Activated CD4-positive, alpha-beta T cell treated with anti-CD3 and anti-CD28 coated beads for 1 hour (primary cell): ENCODE measurements at places on chromosomes 2 and 18.

DNA sequence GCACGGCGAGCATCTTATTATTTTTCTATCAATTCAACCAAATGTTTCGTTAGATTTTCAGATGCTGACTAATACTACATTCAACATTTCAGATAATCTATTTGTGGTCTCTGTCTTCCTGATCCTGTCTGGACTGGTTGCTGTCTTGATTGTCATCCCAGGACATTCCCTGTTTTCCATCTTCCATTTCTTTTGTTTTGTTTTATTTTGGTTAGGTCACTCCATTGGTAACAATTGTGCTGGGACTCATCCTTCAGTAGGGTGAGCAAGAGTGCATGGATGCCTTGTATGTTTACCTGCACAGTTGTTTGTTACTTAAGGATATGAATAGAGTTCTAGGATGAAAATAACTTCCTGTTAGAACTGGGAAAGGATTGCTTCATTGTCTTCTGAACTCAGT, 55.9 kb upstream of the ACYP2 start:
- DNase-seq = no peak

- DNase-seq = no peak
These were observed 25.2 kb upstream of the LCLAT1 start for GRCh38 chr2:30421604-30422443.

DNA sequence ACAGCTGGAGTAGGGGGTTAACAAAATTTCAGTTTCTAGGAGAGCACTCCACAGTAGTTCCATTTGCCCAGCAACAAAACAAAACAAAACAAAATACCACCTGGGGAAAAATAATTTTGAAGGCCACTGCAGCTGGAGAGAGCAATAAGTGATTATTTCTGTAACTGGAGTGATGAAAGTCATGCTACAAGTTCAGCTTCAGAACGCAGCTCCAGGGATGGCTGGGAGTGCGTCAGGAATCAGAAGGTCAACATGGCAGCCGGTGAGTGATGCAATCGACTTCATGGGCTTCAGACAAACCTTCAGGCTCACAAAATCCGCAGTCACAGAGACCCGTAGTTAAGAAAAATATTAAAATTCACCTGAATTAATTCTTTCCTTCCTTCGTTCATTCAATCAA, 41.0 kb downstream of the ABHD3 start:
- DNase-seq = no peak

- DNase-seq = no peak
These were observed 65.0 kb upstream of the ZNF236 start for GRCh38 chr18:76757335-76757734.

DNA sequence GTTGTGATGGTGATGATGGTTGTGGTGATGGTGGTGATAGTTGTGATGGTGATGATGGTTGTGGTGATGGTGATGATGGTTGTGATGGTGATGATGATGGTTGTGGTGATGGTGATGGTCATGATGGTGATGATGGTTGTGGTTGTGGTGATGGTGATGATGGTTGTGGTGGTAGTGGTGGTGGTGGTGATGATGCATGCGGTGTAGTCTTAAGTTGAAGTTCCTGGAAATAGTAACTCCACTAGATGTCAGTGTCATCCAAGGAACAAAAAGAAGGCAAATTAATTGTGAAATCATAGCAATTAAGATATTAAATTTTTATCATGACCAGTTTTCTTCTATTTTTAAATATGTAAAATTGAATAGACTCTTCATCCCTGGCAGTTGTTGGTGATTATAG, 309.2 kb downstream of the AGAP1 start:
- DNase-seq = no peak

GRCh38 chr2:72139471-72139873, 8.2 kb downstream of the CYP26B1 start:
- DNase-seq = no peak

DNA sequence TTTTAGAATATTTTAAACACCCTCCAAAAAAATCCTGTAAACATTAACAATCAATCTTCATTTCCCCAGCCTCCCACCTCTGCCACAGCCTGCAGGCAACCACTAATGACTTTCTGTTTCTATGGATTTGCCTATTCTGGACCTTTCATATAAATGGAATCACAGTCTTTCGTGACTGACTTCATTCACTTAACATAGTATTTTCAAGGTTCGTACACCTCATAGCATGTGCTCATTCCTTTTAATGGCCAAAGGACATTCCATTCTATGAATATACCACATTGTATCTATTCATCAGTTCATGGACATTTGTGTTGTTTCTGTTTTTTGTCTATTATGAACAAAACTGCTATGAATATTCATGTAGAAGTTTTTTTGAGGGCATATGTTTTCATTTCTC, 48.5 kb downstream of the NAT8 start:
- DNase-seq = no peak

DNA sequence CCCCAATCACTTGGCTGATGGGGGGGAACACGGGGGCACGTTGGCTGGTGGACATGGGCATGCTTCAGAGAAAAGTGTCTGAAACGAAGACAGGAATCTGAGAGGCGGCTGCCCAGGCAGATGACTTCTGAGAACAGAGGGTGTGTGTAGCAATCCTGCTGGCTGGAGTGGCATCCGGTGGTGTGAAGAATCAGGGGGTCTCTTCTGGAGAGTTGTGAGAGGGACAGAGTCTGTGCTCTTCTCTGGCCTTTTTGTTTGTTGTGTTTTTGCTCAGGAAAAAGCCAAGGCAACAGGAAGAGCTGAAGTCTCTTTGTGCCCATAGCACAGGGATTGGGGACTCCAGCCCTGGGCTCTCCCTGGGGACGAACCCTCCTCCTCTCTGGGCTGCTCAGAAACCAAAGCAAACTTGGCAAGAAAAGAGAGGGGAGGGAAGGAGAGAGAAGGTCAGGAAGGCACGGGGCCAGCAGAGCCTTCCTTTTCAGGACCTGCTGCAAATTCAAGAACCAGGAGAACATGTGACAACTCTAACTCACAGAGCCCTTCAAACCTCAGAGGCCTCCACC, 97.0 kb upstream of the SMAD2 start:
- no peak for DNase-seq

GRCh38 chr18:58552057-58552461, 76.8 kb downstream of the ALPK2 start:
- no peak for DNase-seq

- no peak for DNase-seq
These were observed 49.0 kb downstream of the SERPINB7 start for GRCh38 chr18:63824220-63824525.

- DNase-seq = peak; percentile 28
These were observed 8.8 kb downstream of the GKN2 start for GRCh38 chr2:68943581-68944568.

DNA sequence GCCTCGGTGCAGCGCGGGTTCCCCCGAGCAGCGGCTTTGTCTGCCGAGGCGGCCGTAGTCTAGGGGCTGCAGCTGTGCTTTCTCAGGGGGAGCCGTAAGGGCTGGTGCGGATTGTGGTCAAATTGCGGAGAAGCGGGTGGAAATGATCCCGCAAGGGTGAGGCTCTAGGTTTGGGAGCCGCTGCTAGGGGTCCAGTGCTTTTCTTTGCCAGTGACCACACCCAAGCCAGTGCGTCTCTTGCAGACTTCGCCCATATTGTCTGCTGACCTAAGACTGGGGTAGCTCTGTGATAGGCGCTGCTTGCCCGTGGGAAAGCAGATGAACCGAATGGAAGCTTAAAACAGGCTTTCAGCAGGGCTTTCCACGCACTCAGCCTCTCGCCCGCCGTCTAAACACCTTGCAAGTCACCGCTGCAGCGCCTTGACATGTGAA, 2.1 kb downstream of the DPYSL5 start:
- no peak for DNase-seq
